ENCODE measurements at places on chromosomes 5 and 9.

GRCh38 chr9:81604306-81605169, 84.8 kb downstream of the TLE1 start:
- ATAC-seq = no peak

DNA sequence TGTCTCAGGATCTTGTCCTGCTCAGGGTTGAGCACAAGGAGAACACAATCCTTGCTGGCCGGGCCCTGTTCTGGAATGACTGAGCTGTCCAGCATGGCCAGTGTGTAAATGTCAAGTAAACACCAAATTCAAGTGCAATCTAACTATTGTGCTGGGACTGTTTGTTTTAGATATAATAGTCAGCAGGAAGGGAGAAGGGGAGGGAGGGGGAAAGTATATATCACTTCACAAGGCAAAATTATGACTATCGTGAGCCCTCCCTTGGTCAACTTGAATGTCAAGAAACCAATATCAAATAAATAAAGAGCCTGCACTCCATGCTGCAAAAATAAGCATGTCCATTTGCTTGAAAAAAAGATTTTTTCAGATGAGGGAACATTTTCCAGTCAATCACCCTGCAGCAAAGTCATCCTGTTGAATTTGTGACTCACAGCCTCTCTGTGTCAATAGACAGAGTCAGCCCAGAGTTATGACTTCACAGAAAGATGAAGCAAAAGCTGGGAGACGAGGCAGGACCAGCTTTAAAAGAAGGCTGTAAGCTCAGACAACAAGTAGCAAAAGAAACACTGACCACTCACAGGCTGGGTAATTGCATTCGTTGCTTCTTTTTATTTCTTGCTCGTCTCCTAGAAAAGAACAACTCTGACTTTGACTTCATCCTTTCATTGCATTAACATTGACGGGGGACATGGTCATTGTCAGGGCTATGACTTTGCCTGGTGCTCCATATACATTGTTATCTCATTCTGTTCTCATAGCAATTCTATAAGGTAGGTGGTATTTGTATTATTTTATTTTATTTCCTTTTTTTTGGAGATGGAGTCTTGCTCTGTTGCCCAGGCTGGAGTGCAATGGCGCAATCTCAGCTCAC, 15.3 kb upstream of the KLF4 start:
- ATAC-seq = peak; percentile 40

DNA sequence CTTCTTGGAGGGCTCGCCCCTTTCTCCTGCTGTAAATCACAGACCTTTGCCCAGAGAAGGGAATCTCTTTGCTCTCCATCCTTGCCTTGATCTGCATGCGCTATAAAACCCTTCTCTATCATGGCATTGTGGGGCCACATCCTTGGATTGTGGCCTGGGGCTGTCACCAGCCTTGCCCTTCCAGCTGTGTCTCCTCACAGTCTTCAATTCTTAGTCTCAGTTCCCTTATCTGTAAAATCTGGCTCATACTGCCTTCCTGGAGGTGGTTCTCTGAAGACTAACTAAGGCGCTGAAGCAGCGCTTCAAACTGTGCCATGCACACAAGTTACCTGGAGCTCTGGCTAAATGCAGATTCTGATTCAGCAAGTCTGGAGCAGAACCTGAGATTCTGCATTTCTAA, 53.4 kb upstream of the RARS1 start:
- no peak for ATAC-seq

GRCh38 chr9:138105561-138106505, 228.3 kb downstream of the CACNA1B start:
- no peak for ATAC-seq

DNA sequence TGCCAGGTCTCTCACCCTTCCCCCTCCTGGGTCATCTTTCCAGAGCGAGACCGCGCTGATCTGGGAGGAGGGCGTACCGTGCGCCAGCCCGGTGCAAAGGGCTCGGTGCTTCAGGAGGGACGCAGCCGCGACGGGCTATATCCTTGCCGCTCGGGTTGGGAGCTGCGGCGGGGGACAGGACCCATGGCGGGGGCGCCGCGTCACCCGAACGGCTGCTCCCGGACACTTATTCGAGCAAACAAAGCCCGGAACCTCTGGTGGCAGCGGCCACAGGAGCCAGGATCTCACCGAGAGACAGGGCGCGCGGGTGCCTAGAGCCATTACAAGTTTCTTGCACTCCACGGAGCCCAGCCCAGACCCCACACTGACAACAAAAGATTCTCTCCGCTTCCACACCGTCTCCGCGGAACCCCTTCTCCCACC, 1.3 kb downstream of the SEMA6A start:
- ATAC-seq = peak; percentile 5

DNA sequence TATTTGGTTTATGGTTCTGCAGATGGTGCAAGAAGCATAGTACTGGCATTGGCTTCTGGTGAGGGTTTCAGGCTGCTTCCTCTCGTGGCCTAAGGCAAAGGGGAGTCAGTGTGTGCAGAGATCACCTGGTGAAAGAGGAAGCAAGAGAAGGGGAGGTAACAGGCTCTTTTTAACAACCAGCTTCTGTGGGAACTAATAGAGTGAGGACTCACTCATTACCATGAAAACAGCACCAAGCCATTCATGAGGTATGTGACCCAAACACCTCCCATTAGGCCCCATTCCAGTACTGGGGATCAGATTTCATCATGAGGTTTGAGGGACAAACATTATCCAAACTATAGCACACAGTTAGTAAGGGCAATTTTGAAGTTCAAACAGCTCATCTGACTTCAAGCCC, 263.5 kb downstream of the TMEM38B start:
- no peak for ATAC-seq

- no peak for ATAC-seq
These were observed 67.3 kb upstream of the GARNL3 start for GRCh38 chr9:127197186-127197860.

- peak; percentile 66 for ATAC-seq
These were observed 177.9 kb upstream of the MAP3K1 start for GRCh38 chr5:56637321-56637920.

DNA sequence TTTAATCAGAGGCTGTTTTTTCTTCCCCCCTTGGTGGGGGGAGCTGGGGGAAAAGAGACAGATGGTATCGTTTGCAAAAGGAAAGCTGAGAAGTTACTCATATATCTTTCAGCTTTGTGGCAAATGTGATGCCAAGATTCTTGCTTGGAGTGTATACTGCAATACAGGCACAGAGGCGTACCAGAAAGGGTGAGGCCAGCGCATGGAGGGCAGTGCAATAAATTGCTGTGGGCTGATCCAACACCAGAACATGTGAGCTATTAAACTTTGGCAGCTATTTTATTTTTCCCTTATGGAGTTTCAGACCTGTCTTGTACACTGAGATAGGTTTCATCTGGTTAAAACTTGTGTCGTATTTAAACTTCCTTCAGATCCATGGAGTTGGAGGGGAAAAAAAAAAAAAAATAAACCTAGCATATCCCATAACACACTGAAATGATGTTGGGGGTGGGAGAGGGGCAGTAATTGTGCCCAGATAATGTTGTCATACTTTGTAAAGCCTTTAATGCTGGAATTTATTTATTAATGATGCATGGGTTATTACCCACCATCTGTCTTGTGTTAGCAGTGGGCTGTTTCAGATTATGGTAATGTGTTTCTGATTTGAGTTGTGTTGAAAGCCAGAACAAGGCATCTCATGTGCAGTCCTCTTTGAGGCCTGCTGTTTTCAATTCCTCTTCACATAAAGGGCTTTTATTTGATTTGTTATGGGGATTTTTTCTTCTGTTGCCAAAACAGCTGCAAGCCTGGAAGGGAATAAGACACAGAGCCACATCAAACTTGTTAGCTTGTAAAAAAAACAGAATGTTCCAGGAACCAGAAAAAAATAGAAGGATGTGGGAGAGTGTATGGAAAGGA, 891.3 kb downstream of the TLE1 start:
- peak; percentile 33 for ATAC-seq

- no peak for ATAC-seq
These were observed 27.5 kb downstream of the CCDC152 start for GRCh38 chr5:42784132-42784531.

GRCh38 chr5:140977003-140977402, 10.7 kb downstream of the PCDHAC2 start:
- no peak for ATAC-seq

- ATAC-seq = no peak
These were observed 1.2 kb downstream of the CKS2 start for GRCh38 chr9:89312222-89312571.

GRCh38 chr5:171435908-171436307, 16.5 kb downstream of the FGF18 start:
- no peak for ATAC-seq

GRCh38 chr5:151100681-151101080, 19.8 kb upstream of the TNIP1 start:
- no peak for ATAC-seq

DNA sequence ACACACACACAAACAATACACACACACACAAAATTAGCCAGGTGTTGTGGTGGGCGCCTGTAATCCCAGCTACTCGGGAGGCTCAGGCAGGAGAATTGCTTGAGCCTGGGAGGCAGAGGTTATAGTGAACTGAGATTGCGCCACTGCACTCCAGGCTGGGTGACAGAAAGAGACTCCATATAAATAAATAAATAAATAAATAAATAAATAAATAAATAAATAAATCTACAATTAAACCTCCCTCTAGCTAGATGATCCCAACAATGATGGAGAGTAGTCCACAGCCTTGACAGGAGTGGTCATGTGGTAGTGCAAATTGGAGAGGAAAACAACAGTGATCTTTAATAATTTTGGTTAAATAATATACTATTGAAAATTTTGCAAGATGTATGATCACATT, 1739.0 kb upstream of the C9orf72 start:
- ATAC-seq = no peak

- no peak for ATAC-seq
These were observed 18.2 kb downstream of the GNPDA1 start for GRCh38 chr5:141994511-141995136.

DNA sequence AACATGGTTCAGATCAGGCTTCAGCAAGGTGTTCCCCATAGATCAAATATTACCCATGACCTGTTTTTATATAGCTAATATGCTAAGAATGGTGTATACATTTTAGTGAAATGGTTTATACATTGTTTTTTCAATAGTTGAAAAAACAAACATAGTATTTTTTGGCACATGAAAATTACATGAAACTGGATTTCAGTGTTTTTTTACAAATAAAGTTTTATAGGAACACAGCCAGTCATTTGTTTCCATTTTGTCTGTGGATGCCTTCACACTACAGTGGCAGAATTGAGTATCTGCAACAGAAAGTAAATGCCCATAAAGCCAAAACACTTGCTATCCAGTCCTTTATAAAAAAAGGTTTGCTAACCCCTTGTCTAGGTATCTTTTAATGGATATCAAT, 134.5 kb upstream of the TNFAIP8 start:
- no peak for ATAC-seq

- no peak for ATAC-seq
These were observed 22.7 kb upstream of the SMIM23 start for GRCh38 chr5:171762903-171763302.

DNA sequence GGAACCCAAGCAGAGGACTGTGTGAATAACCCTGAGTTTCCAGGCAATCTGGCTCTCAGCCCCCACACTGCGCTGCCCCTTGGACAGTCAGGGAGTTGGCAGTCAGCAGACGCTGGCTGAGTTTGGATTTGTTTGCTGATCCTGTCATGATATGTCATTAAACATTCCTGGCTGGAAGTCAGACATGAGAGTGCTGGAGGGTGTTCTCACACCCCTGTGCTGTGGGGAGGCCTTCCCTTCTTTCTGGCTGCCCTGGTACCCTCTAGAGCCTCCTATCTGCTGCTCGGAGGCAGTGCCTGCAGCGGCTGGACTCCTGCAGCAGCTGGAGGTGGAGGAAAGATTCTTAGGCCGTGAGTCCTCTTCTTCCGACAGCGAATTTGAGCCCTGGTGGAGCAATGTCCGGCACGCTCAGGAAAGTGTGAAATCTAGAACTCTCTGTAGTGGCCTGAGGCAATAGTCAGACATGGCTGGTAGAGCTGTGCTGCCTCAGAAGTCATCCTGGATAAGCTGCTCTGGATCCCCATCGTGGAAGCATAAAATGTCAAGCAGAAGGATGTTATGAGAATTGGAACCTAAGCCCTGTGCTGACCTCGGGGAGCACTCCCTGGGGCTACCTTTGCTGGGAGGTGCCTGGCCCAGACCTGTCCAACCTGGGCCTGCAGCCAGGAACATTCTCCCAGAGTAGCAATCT, 72.0 kb downstream of the PDE8B start:
- peak; percentile 20 for ATAC-seq

DNA sequence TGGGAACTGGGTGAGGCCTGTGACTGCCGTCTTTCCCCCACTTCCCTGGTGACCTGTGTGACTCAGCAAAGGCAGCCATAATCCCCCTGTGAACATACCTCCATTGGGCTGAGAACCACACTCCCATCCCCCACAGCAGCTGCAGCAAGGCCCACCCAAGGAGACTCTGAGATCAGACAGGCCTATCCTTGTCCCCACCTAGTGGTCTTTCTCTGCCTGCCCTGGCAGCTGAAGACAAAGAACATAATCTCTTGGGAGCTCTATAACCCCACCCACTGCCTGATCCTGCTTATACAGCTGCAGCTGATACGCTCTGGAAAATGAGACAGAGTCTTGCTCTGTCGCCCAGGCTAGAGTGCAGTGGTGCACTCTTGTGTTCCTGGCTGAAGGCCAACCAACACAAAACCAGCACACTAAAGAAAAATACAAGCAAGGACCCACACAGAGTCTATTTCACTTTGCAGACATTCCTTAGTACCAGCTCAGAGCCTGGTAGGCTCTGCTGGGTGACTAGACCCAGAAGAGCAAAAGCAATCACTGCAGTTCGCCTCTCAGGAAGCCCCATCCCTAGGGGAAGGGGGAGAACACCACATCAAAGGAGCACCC, 106.7 kb downstream of the MCTP1 start:
- ATAC-seq = peak; percentile 58

DNA sequence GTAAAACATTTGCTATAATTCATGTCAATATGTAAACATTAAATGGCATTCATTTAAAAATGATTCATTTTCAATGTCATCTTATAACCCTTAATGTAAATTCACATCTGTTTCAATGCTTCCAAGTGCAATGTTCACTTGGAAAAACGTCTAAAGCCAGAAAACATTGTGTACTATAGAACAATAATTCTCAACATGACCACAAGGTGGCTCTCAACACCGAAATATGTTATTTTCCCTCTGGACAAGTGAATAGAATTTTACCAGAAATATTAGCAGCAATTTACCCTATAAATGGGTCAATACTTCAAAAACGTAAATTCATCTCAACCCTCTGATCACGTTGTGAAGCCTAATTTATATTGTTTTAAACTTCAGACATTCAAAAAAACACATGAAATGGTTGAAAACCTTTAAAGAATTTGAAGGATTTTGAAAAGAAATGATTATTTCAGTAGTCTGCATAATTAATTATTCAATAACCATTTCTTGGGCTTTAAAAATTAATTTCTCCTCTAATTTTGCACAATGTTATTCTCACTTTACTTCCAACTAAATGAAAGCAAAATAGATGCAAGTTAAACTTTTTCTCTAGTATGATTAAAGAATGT, 11.0 kb downstream of the CDH10 start:
- peak; percentile 50 for ATAC-seq

Data from SK-N-SH treated with all-trans-retinoic acid at 6 μM for 48 hours (cell line).